Upper lobe of left lung (tissue), 6 donors: ENCODE measurements at places on chromosomes 4 and X. TPM values are rescaled to one million over a fixed set of nuclear protein-coding genes. Genes with fewer than 3 reads are reported as not detected.
A peak's percentile ranks its signal among the peaks of the same experiment; 100 is the strongest.

DNA sequence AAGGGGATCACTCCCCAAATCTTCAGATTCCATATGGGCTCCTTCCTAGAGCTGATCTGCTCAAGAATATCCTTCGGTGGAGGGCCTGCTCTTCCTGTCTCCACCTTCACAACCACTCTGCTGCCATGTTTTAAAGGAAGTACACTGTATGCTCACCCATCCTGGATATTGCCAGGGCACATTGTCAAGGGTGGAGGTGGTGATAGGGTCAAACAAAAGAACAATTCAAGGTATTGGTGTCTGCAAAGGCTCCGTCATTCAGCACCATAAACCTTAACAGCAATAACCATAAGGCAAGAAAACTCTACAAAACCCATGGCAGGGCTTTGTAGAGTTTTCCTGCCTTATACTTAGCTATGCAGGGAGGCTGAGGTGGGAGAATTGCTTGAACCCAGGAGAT lies 18.9 kb downstream of the NAAA start:
- DNase-seq = no peak

DNA sequence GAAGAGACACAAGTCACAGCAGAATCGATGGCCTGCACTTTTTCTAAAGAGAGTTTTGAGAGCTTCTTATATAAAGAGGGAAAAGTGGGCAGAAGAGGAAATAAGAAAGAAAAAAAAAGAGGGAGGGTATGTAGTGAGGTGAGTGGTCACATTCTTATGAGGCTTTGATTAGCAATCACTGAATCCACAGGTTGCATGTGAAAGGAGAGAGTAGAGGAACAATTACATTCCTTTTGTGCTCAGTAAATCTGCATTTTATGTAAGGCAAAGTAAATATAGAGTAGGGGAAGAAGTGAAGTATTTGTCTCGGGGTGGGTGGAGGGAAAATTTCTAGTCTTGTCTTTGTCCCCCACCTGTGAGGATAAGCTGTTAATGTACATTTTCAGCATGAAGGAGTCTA lies 26.8 kb upstream of the MBTPS2 start:
- DNase-seq = no peak

- no peak for DNase-seq
Observed at GRCh38 chr4:179880756-179881155, 2362.4 kb upstream of the TENM3 start.

DNA sequence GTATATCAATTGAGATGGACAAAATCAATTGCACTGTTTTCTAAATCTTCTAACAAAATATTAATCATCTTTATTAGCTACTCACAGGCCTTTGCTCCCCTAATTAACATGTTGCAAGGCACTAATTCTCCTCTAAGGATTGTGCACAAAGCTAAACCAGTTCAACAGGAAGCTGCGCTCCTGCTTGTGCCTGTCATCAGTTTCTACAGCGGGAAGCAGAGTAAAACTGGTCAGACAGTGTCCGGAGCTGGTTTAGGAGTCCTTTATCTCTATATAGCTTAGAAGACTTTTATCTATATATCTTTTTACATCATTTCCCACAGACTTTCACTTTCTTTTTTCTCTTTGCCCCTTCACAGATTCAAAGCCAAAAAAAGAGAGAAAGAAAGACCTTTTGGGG lies 79.1 kb downstream of the ELOVL6 start:
- peak; percentile 51 for DNase-seq

DNA sequence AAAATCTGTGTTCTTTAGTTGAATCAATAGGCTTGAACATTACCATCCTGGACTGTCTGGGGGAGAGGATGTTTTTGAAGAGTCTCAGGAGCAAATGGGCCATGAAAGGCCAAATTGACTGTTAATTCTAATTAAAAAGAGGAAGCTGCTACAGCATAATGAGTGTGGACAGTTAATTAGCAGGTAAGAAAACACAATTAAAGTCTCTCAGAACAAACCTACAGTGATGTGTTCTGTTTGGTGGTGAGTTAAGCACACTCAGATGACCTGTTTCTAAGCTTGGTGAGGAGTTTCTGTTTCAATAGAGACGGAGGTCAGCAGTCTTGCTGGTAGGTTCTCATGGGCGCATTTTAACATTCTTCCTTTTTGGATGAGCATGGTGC lies 68.1 kb downstream of the DRD5 start:
- no peak for DNase-seq

- no peak for DNase-seq
Observed at GRCh38 chr4:89447543-89447942, 139.9 kb upstream of the GPRIN3 start.

DNA sequence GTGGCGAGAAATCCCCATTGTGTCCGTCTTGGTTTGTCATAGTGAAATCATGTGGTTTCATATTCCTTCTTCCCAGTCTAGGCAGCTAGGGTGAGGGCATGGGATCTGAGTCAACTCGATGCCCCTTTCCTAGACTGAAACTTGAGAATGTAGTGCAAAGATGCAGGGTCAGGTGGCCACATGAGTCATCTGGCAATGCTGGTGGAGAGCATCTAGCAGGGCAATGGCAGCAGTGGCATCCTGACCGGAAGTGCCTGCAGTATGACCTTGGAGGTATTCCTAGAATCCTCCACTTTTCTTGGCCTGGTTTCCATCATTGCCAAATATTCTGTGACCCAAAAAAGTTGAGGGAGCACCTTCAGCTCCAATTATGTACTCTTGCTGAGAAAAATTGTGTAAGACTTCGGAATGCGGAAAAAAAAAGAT lies 39.1 kb upstream of the TMEM184C start:
- no peak for DNase-seq

DNA sequence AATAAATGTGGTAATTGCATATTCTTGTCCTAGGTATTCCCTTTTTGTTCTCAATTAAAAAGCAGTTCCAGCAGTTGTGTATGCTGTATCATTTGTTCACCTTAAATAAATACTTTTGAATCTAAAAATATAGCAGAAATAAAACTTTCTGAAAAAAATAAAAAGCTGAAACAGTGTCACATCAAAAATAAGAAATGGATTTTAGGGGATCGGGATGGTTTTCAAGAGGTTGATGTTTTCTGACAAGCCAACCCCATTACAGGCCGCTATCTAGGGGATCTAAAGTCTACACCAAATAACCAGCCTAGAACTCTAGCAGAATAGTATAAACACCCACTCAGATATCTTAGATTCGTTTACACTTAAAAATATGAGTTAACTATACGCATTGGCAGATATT lies 95.4 kb upstream of the MAML3 start:
- no peak for DNase-seq

GRCh38 chr4:162016219-162016618 lies 147.6 kb downstream of the FSTL5 start:
- no peak for DNase-seq

- DNase-seq = no peak
Observed at GRCh38 chrX:72002875-72003274, 92.2 kb downstream of the NHSL2 start.

DNA sequence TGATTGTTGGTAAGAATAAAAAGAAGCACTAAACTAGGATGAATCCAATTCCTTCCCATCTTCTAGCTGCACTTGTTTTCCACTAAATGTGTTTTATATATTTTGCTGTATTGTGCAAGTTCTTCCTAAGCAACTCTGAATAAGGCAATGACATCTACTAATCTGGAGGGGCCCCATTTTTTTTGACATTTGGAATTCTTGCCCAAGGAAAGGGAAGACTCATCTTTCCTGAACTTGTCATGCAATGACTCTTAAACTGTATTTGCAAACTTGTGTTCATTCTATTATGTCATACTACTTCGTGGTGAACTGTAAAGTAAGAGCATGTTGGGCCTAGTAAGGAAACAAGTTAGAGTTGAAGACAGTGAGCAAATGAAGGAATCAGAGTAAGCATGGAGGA lies 45.9 kb downstream of the FREM3 start:
- no peak for DNase-seq

- DNase-seq = no peak
Observed at GRCh38 chr4:189502841-189503435, 437.7 kb upstream of the FRG1 start.

Gene PDE6B
- total RNA-seq = 6.8 TPM

Gene HOPX
- 1,216 TPM for total RNA-seq

Gene MAGEE2
- 0.22 TPM for total RNA-seq

Gene TMEM154
- 18.7 TPM for total RNA-seq

Gene CXCL11
- 0.98 TPM for total RNA-seq

Gene TMEM131L
- total RNA-seq = 18.3 TPM

Gene DACH2
- total RNA-seq = not detected
